ENCODE measurements at places on chromosomes 3 and 15. TPM values are rescaled to one million over a fixed set of nuclear protein-coding genes. Genes with fewer than 3 reads are reported as not detected.
A peak's percentile ranks its signal among the peaks of the same experiment; 100 is the strongest.

- peak overlapping the region; percentile 81 for H3K27ac ChIP-seq
- no peaks in the 10 kb centered on the region for H3K27me3 ChIP-seq
- peak; percentile 49 for DNase-seq
- H3K4me3 ChIP-seq: no peak overlapping the region
Observed at GRCh38 chr15:90033448-90033847, 32.3 kb downstream of the ZNF710 start.

- no peaks in the 10 kb centered on the region for H3K27me3 ChIP-seq
- H3K27ac ChIP-seq: no peak overlapping the region
- H3K4me3 ChIP-seq: no peak overlapping the region
- peaks cover 76% of the 10 kb centered on the region for H3K36me3 ChIP-seq
Observed at GRCh38 chr3:132536442-132537153, 60.5 kb upstream of the ACKR4 start.

DNA sequence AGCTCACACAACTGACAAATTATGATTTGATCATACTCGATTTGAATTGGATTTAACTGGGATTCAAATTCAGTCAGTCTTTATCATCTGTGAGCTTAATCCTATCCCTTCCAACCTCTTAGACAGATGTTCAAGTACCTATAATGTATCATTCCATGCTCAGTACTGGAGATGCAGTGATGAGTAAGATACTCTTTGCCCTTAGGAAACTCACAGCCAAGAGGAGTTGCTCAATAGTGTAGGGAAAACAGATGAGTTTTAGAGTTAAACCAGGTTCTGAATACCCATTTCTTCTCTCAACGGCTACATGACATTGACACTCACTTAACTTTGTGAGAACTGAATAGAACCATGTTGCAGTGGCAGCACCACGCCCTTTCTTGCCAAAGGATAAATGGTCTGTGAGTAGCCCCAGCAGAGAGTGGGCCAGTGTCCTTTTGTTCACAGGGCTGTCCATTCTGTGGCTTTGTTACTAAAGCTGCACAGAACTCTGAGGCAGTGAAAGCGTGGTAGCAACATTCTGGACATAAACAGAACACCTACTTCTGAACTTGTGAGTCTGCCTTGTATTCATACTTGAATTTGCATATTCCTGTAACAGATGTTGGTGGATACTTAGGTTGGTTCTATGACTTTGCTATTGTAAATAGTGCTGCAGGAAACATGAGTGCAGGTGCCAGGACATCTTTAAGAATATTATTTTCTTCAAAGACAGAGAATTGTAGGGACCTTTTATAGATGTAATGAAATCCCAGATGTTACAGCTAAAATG, 91.6 kb downstream of the RASA2 start:
- H3K27me3 ChIP-seq: no peaks in the 10 kb centered on the region
- no peak for DNase-seq
- H3K4me1 ChIP-seq: no peaks in the 10 kb centered on the region
- H3K4me3 ChIP-seq: no peak overlapping the region
- no peak overlapping the region for H3K27ac ChIP-seq

DNA sequence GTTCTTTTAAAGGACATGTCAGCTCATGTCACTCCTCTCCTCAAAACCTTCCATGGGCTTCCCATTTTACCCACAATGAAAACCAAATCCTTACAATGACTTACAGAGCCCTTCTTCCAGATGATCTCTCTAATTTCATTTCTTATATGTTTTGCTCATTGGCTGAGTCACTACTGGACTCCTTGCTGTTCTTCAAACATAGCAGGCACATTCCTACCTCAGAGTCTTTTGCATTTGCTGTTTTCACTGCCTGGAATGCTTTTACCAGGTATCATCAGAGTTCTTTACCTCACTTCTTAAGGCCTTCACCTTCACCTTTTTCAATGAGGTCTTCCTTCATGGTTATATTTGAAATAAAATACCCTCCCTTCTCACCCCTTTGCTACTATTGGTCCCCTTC, 57.3 kb downstream of the NECTIN3 start:
- H3K4me3 ChIP-seq: no peak overlapping the region
- no peaks in the 10 kb centered on the region for H3K4me1 ChIP-seq
- H3K36me3 ChIP-seq: no peaks in the 10 kb centered on the region
- no peak for DNase-seq

- no peak overlapping the region for H3K4me3 ChIP-seq
- no peaks in the 10 kb centered on the region for H3K4me1 ChIP-seq
- no peak for DNase-seq
- H3K27me3 ChIP-seq: no peaks in the 10 kb centered on the region
Observed at GRCh38 chr3:133970916-133971315, 58.8 kb downstream of the SLCO2A1 start.

DNA sequence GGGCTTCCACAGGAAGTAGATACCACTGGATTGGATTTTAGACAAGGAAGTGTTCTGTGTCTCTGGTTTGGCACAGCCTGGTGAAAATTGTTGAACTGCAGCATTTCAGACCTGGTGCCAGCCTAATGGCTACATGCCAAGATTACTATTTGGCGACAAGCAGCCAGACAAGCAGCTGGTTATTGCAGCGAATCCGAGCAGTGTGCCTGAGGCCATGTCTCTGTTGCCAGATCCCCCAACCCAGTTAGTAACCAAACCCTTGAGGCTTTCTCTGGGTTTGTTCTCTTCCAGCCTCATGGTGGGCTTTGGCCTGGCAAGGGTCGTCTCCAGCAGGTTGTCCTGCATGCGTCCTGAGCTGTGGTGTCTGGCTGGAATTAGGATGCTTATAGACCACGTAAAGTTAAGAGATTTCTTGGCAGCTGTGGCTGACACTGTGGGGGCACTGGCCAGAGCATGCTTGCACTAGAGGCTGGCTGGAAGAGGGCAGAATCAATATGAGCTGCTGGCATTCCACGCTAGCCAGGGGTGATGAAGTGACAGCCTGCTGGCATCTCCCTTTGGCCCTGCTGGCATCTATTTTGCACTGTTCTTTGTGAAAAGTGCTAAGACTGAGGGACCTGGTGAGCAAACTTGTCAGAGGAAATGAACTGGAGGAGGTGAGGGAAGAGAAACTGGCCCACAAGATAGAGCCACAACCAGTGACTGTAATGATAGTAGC, 172.6 kb downstream of the RBMS3 start:
- peak overlapping the region; percentile 25 for H3K27ac ChIP-seq
- H3K27me3 ChIP-seq: no peaks in the 10 kb centered on the region
- H3K36me3 ChIP-seq: no peaks in the 10 kb centered on the region
- DNase-seq: peak; percentile 52
- H3K4me3 ChIP-seq: no peak overlapping the region
- peaks cover 17% of the 10 kb centered on the region for H3K4me1 ChIP-seq

DNA sequence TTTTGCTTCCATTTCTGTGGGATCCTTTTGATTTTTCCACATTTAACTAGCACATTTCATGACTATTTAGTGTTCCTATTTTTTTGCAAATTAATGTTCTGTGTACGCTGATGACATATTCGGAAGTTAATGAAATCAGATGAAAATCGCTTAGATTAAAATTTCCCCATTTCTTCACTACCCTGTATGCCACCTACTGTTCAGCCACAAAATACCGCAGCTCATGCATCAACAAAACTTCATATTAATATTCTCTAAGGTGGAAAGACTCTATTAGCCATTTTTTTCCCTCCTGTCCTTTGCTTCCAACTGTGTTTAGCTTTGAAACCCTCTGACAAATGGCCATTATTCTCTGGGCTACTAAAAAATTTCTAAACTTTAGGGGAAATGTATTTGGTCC, 300.6 kb downstream of the MECOM start:
- no peaks in the 10 kb centered on the region for H3K36me3 ChIP-seq
- H3K4me3 ChIP-seq: no peak overlapping the region
- DNase-seq: no peak
- no peaks in the 10 kb centered on the region for H3K27me3 ChIP-seq

GRCh38 chr3:9224490-9224889, 25.0 kb downstream of the SRGAP3 start:
- no peaks in the 10 kb centered on the region for H3K4me1 ChIP-seq
- H3K4me3 ChIP-seq: no peak overlapping the region
- DNase-seq: no peak
- H3K27me3 ChIP-seq: no peaks in the 10 kb centered on the region
- no peaks in the 10 kb centered on the region for H3K36me3 ChIP-seq

DNA sequence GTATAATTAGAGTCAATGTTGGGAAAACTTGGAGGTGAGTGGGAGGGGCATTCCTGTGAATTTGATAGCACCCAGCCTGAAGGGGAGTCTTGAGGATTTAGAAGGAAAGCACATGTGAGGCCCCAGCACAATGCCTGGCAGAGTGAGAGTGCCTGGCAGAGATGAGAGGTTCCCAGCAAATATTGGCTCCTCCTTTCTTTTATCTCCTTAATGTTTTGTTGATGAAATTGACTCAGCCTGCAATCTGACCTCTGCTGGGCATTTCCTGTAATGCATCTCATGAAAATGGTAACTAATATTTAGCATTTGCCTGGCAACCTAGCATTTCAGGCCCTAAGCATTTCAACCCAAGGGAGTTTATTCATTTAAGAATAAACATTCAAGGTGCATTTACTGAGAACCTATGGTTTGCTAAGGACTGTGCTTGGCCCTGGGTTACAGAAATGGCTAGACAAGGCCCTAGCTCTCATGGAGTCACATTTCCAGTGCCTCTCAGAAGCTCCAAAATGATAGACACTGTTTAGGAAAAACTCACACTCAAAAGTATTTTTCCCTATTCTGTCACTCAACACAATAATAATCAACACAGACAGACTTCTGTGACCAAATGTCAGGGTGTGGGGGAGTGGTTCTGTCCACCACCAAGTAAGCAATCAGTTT, 19.0 kb downstream of the PDHB start:
- no peaks in the 10 kb centered on the region for H3K4me1 ChIP-seq
- H3K27ac ChIP-seq: no peak overlapping the region
- no peak overlapping the region for H3K4me3 ChIP-seq
- H3K36me3 ChIP-seq: peaks cover 28% of the 10 kb centered on the region
- DNase-seq: no peak
- H3K27me3 ChIP-seq: no peaks in the 10 kb centered on the region

DNA sequence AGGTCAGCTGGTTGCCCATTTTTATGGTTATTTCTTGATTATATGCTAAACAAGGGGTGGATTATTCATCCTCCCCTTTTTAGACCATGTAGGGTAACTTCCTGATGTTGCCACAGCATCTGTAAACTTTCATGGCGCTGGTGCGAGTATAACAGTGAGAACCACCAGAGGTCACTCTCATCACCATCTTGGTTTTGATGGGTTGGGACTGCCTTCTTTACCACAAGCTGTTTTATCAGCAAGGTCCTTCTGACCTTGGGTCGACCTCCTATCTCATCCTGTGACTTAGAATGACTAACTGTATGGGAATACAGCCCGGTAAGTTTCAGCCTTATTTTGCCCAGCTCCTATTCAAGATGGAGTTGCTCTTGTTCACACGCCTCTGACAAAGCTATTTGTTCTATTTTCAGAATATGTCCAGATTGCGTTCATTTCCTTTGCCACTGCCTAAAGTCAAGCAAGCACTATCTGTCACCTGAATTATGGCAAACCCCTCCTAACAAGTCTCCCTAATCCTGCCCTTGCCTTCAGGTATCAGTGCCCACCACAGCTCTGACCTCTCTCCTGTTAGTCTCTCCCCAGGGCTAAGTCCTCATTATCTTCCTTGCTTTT, 308.5 kb downstream of the ROBO2 start:
- H3K4me3 ChIP-seq: no peak overlapping the region
- no peaks in the 10 kb centered on the region for H3K36me3 ChIP-seq
- no peaks in the 10 kb centered on the region for H3K27me3 ChIP-seq
- H3K4me1 ChIP-seq: no peaks in the 10 kb centered on the region
- no peak overlapping the region for H3K27ac ChIP-seq

DNA sequence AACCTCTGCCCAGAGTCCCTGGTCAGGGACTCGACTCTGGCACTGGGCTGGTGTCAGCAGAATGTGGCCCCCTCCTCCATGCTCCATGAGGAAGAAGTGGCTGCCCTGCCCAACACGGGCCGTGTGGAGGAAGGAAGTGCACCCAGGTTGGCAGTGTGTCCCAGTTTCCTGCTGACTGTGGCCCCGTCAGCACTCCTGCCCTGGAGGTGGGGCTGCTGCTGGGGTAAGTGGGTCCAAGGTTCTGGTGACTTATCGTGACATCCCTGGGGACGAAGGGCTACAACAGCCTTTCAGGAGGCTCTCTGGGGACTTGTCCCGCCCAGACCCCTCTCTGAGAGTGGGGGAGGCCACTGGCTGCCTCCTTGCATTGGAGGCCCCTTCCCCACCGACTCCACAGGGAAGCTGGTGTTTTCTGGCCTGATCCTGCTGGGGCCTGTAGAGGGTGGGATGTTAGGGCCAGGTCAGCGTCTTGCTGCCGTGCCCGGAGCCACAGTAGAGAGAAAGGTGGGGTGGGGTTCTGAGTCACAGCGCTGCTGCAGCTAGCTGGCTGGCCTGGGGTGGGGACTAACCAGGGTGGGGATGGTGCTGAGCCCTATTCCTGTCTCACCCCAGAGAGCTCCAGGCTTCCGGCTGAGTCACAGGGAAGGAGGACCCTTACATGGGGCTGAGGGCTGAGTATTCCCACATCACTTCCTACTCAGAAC, 10.5 kb downstream of the SEMA4B start:
- no peak overlapping the region for H3K27ac ChIP-seq
- H3K27me3 ChIP-seq: no peaks in the 10 kb centered on the region
- no peak overlapping the region for H3K4me3 ChIP-seq

- H3K4me3 ChIP-seq: no peak overlapping the region
- H3K27me3 ChIP-seq: no peaks in the 10 kb centered on the region
- H3K4me1 ChIP-seq: peaks cover 76% of the 10 kb centered on the region
- no peak for DNase-seq
- peaks cover 5% of the 10 kb centered on the region for H3K36me3 ChIP-seq
- H3K27ac ChIP-seq: peak overlapping the region; percentile 70
Observed at GRCh38 chr15:41934843-41935242, 37.5 kb downstream of the EHD4 start.

DNA sequence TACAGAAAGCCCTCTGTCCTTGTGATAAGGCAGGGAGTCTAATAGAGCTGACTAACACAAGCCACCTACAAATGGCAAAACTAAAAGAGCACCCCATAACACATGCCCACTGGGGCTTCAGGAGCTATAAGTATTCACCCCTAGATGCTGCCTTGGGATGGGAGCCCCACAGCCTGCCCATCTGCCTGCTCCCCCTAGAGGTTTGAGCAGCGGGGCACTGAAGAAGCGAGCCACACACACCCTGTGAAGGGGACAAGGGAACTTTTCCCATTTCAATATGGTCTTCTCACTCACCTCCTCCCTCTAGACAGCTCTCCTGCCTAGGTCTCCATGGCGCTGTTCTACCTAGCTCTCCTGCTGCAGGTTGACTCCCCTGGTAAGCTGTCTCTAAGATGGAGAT, 261.0 kb downstream of the SHQ1 start:
- DNase-seq: no peak
- no peaks in the 10 kb centered on the region for H3K36me3 ChIP-seq
- H3K4me1 ChIP-seq: no peaks in the 10 kb centered on the region
- no peaks in the 10 kb centered on the region for H3K27me3 ChIP-seq
- H3K27ac ChIP-seq: no peak overlapping the region
- H3K4me3 ChIP-seq: no peak overlapping the region

ACOX2 gene
- total RNA-seq: 20.1 TPM

TLE3 gene
- total RNA-seq: 58.8 TPM

RBP2 gene
- 2.1 TPM for total RNA-seq

ITIH1 gene
- not detected for total RNA-seq

OR5K2 gene
- not detected for total RNA-seq

MLF1 gene
- 7.1 TPM for total RNA-seq
